ENCODE measurements at places on chromosomes 7 and 10. TPM values are rescaled to one million over a fixed set of nuclear protein-coding genes. Genes with fewer than 3 reads are reported as not detected.

GRCh38 chr7:24192053-24192452, 91.9 kb upstream of the NPY start:
- H3K4me3 ChIP-seq = no peak overlapping the region
- H3K27ac ChIP-seq = no peak overlapping the region
- no peaks in the 10 kb centered on the region for H3K36me3 ChIP-seq

DNA sequence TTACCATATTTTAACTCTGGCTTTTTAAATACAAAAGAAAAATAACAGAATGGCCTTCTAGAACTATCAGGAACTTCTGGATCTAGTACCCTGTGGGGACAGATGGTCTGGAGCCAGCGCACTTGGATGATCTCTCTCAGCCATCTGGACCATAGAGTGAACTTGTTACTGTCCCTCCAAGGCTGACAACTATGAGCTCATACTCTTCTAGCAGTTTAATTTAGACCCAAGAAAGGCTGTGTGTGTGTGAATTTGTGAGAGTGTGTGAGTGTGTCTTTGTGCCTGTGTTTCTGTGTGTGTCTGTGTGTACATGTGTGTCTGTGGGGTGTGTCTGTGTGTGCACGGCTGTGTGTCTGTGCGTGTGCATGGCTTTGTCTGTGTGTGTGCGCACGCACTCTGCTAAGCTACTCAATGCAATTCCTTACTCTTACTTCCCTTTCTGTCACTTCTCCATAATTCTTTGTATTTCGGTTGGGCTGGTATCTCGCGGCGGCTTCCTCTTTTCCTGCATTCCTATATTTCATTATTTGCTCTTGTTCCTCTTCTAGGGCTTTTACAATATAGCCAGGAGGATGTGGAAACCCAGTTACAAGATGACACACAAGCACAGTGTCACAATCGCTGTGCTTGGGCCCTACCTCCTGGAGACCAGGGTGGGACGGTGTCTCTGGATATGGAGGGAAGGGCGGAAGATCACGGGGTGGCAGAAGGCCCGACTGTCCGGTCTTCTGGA, 51.9 kb downstream of the IKZF1 start:
- no peak overlapping the region for H3K4me3 ChIP-seq
- H3K4me1 ChIP-seq = no peaks in the 10 kb centered on the region
- peak; percentile 6 for DNase-seq
- no peaks in the 10 kb centered on the region for H3K36me3 ChIP-seq
- no peak overlapping the region for H3K27ac ChIP-seq
- H3K27me3 ChIP-seq = no peaks in the 10 kb centered on the region

GRCh38 chr10:63446716-63447440, 18.9 kb downstream of the JMJD1C start:
- H3K36me3 ChIP-seq = no peaks in the 10 kb centered on the region
- no peaks in the 10 kb centered on the region for H3K4me1 ChIP-seq
- H3K27ac ChIP-seq = no peak overlapping the region

The TMEM236 gene
- 1.9 TPM for total RNA-seq

DNA sequence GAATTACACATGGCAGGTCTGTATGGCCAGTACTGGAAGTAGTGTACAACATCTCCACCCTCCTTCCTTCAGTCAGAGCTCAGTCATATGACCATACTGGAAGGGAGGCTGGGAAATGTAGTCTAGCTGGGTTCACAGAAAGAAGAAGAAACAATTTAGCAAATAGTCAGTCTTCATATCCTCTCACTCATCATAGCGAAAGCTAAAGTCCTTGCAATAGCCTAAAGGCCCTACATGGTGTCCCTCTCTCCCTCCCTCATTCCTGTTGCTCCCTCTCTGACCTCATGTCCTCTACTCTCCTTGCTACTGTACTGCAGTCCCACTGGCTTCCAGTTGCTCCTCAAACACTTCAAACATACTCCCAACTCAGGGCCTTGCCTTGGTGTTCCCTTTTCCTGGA, 4.3 kb upstream of the CALU start:
- peaks cover 4% of the 10 kb centered on the region for H3K4me1 ChIP-seq
- no peak overlapping the region for H3K27ac ChIP-seq
- H3K36me3 ChIP-seq = no peaks in the 10 kb centered on the region
- DNase-seq = no peak
- no peaks in the 10 kb centered on the region for H3K27me3 ChIP-seq
- H3K4me3 ChIP-seq = no peak overlapping the region

The CTAGE8 gene
- total RNA-seq = 4.3 TPM

DNA sequence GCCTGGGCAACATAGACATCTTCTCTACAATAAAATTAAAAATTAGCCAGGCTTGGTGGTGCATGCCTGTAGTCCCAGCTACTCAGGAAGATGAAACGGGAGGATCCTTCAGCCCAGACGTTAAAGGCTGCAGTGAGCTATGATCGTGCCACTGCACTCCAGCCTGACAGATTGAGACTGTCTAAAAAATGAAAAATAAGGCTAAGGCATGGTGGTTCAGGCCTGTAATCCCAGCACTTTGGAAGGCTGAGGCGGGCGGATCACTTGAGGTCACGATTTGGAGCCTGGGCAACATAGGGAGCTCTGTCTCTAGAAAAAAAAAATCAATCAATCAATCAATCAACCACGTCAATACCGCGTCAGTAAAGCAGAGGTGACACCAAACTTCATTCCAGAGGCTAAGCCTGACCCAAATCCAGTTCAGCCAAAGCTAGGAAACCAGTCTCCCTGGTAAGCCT, 31.1 kb downstream of the MRPS24 start:
- no peaks in the 10 kb centered on the region for H3K27me3 ChIP-seq
- H3K36me3 ChIP-seq = no peaks in the 10 kb centered on the region
- H3K4me3 ChIP-seq = peak overlapping the region; percentile 63

- no peak overlapping the region for H3K27ac ChIP-seq
- H3K4me1 ChIP-seq = no peaks in the 10 kb centered on the region
- no peaks in the 10 kb centered on the region for H3K27me3 ChIP-seq
- H3K36me3 ChIP-seq = no peaks in the 10 kb centered on the region
Observed at GRCh38 chr10:62284221-62284620, 15.6 kb upstream of the RTKN2 start.

- H3K4me3 ChIP-seq = no peak overlapping the region
- H3K4me1 ChIP-seq = no peaks in the 10 kb centered on the region
- no peaks in the 10 kb centered on the region for H3K27me3 ChIP-seq
- H3K27ac ChIP-seq = no peak overlapping the region
Observed at GRCh38 chr7:1607696-1608095, 37.9 kb upstream of the PSMG3 start.

DNA sequence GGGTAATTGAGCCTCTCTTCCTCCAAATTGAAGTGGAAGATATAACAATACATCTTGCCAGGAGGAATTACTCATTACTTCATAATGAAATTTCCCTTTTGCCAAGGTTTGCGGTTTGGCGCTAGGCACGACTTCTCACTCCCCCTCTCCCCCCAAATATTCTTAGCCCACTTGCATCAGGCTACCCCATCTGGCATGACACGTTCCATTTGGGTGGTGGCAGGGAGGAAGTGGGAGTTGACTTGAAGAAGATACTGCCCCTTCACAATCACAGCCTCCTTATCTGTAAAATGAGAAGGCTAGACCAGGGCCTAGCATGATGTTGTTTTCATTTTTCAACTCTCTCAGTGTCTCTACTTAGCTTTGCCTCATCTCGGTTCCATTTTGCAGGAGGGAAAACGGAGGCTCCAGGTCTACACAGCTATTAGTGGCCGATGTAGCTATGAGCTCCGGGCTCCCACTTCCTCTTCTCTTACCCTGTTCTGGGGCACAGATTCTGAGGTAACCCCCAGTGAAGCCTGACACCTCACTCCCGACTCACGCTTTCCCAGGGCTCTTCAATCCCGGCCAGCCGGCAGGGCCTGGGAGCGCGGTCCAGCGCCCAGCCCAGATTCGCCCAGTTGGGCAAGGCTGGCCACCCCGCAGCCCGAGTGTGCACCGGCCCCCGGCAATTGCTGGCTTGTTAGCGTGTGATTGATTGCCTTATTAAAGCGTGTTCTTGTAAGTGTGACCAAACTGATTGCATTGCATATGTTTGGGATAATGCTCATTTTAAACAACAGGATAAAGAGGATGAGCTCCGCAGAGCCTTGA, 6.5 kb downstream of the EVX1 start:
- no peaks in the 10 kb centered on the region for H3K36me3 ChIP-seq
- peaks cover 90% of the 10 kb centered on the region for H3K27me3 ChIP-seq
- DNase-seq = no peak
- H3K27ac ChIP-seq = no peak overlapping the region
- no peak overlapping the region for H3K4me3 ChIP-seq

DNA sequence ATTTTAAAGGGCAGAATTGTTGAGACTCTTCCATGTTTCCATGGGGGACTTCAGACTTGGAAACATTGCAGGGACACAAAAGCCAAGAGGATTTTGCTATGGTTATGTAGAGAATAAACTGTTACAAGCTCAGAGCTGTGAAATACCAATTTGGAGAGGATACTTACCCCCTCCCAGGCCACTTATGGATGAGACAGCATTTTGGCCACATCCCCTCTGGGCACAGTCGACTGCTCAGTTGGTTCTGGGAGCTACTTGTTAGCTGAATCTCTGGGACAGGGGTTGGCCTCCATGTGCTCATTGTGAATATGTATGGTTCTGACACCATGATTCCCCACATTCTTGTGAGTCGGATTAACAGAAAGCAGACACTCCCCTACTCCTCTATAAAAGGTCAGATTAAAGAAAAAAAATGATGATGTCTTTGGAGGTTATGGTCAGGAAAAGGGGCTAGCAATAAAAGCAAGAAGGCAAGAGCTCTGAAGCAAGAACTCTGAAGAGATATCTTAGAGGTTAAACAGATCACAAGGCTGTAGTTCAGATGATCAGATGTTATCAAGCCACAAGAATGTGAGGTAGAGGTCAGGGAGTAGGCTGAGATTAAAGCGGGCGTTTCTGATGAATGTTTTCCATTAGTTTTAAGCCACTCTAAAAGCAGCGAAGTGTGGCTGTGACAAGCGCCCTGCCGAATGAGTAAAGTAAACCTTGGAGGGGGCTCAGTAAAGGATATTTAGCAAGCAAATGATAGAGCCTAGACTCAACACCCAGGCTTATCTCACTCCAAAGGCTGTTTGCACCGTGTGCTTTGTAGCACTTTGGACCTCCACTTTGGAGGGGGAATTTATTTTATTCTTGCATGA, 17.2 kb downstream of the STAMBPL1 start:
- H3K4me3 ChIP-seq = no peak overlapping the region
- H3K36me3 ChIP-seq = no peaks in the 10 kb centered on the region
- DNase-seq = no peak
- H3K4me1 ChIP-seq = no peaks in the 10 kb centered on the region

All from kidney (tissue), 22 donors.